Activated CD8-positive, alpha-beta memory T cell treated with anti-CD3 and anti-CD28 coated beads for 48 hours (primary cell): ENCODE measurements at places on chromosomes 5 and 9.

DNA sequence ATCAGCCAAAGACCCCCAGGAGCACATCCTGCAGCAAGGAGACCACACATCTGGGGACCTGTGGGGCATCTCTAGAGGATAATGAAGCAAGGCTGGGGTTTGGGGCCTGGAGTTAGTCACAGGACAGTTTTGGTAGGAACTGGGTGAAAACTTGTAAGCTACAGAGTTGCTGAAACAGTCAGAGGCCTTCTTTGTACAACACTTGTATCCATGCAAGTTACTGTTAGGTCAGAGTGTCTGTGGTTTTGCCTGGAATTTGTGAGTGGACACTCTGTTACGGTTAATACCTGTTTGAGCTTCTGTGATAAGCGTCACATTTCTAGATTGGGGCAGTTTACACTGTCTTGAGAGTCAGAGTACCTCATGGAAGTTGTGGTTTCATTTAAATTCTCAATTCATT lies 22.6 kb upstream of the ASPN start:
- DNase-seq, result no peak

DNA sequence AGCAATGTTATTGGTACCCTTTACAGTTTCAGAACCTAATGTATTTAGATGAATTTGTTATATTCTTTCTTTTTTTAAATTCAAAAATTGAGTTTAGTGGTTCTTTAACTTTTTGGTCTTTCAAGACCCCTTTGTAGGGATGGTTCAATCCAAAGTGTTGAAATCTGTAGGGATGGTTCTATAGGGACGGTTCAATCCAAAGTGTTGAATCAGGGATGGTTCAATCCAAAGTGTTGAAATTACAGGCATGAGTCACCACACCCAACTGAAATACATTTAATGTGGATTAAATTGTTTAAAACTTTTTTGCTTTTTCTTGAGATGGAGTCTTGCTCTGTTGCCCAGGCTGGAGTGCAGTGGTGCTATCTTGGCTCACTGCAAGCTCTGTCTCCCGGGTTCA lies 30.6 kb downstream of the SNX2 start:
- no peak for DNase-seq

DNA sequence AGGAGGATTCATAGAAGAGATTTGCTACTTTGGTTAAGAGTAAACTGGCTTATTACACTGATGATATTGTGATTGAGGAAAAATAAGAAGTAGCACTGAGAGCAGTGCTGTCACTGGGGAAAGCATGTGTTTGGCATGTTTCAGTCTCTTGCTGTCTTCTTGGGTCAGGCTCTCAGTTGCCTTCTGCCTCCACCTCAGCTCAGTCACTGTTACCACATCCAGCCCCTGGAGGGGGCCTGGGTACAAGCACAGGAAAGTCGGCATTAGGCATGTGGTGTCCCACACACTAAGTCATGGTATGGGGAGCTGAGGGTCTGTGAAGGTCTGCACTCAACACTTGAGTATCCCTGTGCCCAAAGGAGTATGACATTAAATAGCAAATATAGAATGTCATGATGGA lies 958.3 kb upstream of the CDH9 start:
- no peak for DNase-seq

GRCh38 chr5:32785611-32786254 lies 74.6 kb downstream of the NPR3 start:
- DNase-seq, result no peak

- DNase-seq, result no peak
Observed at GRCh38 chr5:98690002-98690401, 83.5 kb upstream of the RGMB start.

GRCh38 chr5:181194489-181195248 lies 10.3 kb downstream of the TRIM7 start:
- DNase-seq, result no peak

- DNase-seq, result no peak
Observed at GRCh38 chr5:95284572-95285408, at the start of gene MCTP1. MCTP1 (minus strand) TSS chr5:95285094.

DNA sequence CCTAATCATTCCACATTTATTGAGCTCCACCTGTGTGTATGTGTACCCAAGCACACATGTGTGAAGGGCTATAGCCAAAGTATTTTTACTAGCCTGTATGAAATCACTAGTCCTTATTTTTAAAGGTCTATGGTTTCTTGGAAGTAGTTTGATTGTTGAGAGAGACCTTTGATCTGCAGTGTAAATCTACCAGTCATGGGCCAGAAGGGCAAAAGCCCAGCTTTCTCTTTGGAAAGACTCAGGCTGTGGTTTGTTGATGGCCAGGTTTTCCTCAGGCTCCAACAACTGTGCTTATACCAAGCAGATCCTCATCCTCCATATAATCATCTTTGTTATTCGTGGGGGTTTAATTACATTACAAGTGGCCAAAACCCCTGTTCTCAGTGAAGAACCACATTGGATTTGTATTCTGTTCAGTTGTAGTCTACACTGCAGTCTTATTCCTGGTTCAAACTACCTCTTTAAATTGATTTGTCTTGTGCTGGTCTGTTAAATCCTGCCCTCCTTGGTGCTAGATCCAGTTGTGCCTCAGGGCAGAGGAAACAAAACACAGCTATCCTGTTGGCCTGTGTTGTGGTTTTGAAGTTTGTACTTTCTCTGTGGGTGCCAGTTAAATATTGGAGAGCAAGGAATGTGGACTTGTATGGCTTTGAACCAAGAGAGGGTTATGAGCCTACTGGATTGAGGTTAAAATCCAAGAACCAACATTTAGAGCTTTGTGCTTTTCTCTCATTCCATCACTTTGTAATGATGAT lies 13.3 kb downstream of the CDC26 start:
- no peak for DNase-seq

DNA sequence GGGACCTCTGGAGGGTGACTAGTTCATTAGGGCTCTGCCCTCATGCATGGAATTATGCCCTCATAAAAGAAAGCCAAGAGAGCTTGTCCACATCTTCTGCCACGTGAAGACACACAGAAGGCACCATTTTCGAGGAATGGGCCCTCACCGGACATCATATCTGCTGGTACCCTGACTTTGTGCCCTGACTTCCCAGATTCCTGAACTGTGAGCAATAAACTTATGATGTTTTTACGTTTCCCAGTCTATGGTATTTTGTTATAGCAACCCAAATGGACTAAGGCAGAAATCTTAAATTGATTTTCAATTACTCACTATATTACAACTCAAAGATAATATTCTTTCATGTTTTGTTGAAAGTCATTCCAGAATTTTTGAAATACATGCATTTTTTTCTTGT lies 163.8 kb upstream of the PAPPA start:
- no peak for DNase-seq

GRCh38 chr5:79481574-79481973 lies 32.4 kb downstream of the HOMER1 start:
- no peak for DNase-seq

- no peak for DNase-seq
Observed at GRCh38 chr9:137277329-137278041, at the start of gene TOR4A. TOR4A (plus strand) TSS chr9:137277726; CDS start chr9:137278690, 964 bp downstream.

- DNase-seq, result no peak
Observed at GRCh38 chr9:136494012-136494411, 11.2 kb upstream of the SEC16A start.

DNA sequence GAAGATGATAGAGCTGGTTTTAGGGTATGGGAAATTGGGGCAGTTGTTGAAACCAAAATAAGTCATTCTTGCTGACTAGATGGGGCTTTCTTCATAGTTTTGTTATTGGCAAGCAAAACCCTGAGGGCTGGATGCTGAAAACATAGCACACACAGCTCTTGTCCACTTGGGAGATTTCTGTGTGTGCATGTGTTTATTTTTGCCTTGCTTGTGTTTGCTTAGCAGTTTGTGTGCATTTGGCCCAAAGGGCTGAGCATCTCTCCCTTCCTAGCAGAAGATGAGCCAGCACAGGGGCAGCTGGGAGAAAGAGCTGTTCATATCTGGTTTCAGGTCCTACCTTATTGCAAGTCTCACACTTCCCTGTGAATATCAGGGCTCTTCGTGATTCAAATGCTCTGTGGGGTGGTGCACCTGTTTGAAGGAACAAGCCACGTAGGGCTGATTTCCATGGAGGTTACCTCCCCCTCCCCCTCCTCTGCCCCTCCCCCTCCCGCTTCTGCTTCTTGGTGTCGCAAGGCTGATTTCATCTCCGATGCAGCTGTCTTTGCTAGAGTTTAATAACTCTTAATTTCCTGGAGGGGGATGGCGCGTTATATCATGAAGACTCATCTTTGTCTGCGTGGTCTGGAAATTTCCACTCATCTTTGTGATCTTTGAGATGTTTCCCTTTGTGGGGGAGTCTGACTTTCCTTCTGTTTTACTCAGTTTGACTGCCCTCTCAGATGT lies 296.5 kb downstream of the ARHGAP26 start:
- peak; percentile 9 for DNase-seq

GRCh38 chr5:147857302-147858129 lies 21.0 kb upstream of the SCGB3A2 start:
- DNase-seq, result peak; percentile 15

DNA sequence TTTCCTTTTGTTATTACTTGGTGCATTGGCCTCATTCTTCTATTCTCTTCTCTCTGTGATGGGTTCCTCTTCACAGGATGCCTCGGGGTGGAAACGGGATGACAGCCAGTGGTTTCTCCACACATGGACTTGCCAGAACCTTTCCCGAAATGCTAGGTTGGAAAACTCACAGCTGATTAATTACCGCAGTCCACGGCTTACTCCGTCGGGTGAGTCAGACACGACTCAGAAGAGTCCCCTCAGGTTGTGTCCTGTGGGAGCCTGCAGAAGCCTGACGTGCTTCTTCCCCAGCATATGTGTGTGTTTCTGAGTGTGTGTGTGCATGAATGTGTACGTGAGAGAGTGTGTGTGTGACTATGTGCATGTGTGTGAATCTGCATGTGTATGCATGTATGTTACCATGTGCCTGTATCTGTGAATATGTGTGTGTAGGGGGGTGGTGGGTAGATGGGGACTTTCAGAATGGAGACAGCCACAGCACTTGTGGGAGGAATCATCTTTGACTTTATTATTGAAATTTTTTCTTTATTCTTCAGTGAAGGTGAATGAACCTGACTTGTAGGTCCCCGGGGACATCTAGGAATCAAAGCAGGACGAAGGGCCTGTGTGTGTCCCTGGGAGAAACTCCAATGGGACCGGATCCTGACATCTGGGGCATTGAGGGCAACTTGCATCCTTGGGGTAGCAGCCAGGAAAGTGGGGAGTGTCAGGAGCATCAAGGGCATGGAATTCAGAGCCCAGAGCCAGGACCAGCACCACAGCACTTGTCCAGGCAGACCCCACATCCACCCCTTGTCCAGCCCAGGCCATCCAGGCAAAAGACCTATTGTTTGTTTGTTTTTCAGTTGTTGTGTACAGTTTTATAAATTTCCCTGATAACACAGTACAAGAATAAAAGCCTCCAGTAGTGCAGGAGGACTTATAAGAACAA lies 21.9 kb upstream of the MED10 start:
- DNase-seq, result no peak

DNA sequence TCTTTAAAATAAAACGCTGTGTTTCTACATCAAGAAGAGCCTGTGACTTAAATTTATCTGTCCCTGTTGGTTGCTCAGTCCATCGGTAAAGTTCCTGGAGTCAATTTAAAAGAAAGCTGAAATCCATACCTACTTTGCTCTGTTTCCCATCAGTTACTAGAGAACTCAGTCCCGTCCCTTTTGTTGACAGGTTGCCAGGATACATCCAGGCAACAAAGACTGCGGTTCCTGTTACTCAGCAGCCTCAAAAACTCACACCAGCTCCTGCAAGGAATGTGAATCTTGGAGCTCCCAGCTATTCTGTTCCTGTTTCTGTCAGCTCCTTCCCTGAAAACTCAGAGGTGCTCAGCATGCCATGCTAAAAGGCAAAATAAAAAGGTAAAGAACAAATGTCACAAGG lies at the start of gene ZNF474:
ZNF474 (plus strand) TSS at position 241 of the 400 bp plus-strand sequence. CDS start 22,445 bp downstream, outside the sequence.
- DNase-seq, result no peak

DNA sequence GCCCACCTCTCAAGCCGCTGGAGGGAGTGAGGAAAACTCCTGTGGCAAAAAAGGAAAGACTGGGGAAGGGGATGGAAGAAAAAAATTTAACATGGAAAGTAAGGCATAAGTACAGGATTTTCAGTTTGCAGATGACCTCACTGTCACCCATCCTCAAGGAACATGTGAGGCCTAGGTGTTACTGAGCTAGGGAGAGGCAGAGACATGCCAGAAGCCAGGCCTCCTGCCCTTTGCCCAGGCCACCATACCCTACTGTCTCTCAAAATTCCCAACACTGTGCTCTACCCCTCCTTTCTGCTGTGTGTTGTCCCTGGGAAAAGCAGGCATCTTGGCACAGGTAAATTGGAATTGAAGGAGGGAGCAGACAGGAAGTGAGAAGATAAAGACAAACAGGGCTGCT lies 4.4 kb upstream of the MGAT1 start:
- DNase-seq, result no peak

- DNase-seq, result no peak
Observed at GRCh38 chr9:89953824-89954615, 349.2 kb downstream of the GADD45G start.

DNA sequence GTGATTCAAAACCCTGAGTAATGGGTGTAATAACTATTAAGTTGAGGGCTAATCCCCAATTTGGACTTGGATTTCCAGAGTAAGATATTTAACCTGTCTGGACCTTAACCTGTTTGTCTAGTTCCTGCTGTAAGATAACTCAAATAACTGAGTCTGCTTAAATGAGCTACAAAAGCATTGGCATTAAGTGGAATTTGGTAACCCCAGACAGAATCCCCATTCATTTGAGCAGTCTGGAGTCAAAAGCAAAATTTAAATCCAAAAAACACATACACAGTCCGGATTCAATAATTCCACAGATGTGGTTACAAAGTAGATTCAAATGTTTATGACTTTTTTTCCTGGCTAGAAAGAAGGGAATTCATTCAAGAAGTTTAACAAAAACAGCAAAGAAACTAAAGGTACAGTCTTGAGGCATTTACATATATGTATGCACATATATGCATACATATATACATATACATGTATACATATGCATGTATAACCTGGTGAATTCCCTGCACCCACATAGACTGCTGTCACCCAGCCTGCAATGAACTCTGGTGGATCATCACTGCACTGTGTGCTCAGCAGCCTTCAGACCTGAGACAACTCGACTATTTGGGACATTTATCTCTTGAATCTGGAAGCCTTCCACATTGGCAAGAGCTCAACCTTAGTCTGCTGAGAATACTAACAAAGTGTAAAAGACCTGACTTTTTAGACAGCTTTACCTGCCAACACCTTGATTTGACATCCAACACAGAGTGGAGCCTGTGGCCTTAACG lies 205.4 kb downstream of the LURAP1L start:
- DNase-seq, result no peak
